Ovary (tissue), 10 donors: ENCODE measurements at places on chromosomes 7 and 10. TPM values are rescaled to one million over a fixed set of nuclear protein-coding genes. Genes with fewer than 3 reads are reported as not detected.

Gene ZNF727
- polyA plus RNA-seq, result 1.1 TPM

- peak; percentile 20 for DNase-seq
- no peaks in the 10 kb centered on the region for H3K4me1 ChIP-seq
- H3K27me3 ChIP-seq, result no peaks in the 10 kb centered on the region
- no peaks in the 10 kb centered on the region for H3K36me3 ChIP-seq
Measured at GRCh38 chr7:27520815-27521790, 141.6 kb downstream of the HIBADH start.

DNA sequence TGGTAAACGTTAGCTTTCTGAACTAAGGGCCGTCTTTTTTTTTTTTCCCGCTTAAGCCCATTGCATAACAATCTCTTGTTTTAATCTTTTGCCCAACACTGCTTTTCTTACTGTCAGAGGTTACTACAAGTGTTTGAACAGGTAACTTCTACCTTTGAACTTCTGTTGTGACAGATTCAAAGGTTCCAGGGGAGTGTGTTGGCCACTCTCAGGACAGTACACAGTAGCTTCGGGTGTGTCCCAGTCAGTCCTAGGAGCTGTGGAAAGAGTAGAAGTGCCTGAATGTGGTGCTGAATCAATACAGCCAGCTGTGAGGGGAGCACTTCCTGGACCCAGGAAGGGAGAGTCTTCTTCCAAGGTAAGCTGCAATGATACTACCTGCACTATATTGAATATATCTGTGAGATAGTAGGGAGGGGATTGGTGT is at the start of gene ACSL5:
Gene ACSL5, plus strand, starts transcription at position 205 of the 427 bp plus-strand sequence. CDS start 20,831 bp downstream, outside the sequence.
- H3K27ac ChIP-seq, result no peak within 1 kb of the TSS
- no peaks in the 10 kb centered on the region for H3K36me3 ChIP-seq
- H3K27me3 ChIP-seq, result no peaks in the 10 kb centered on the region
- H3K4me1 ChIP-seq, result peaks cover 11% of the 10 kb centered on the region

GRCh38 chr10:111986079-111986478 is 197.5 kb downstream of the GPAM start:
- no peaks in the 10 kb centered on the region for H3K4me1 ChIP-seq
- H3K27ac ChIP-seq, result no peak overlapping the region
- no peaks in the 10 kb centered on the region for H3K27me3 ChIP-seq
- no peak overlapping the region for H3K4me3 ChIP-seq

DNA sequence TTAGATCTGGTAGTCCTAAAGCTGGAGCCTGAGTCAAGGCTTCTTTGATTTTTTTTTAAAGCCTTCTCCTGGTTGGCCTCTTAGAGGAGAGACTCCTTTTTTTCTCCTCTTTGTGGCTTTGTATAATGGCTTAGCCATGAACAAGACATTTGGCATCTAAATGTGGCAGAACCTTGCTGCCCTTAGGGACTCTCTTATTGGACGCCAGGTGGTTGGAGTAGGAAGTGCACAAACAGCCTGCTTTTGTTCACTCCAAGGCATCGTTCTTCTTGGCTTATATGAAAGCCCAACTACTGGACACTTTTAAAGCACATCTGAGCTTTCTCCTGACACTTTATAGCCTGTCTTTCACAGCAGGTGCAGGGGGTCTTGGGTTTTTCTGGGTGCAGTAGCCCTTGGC is 25.0 kb downstream of the ZPBP start:
- no peaks in the 10 kb centered on the region for H3K36me3 ChIP-seq
- H3K27me3 ChIP-seq, result no peaks in the 10 kb centered on the region
- H3K27ac ChIP-seq, result peak overlapping the region; percentile 71
- no peak for DNase-seq
- H3K4me3 ChIP-seq, result no peak overlapping the region

Gene MALRD1
- polyA plus RNA-seq, result 1.5 TPM

DNA sequence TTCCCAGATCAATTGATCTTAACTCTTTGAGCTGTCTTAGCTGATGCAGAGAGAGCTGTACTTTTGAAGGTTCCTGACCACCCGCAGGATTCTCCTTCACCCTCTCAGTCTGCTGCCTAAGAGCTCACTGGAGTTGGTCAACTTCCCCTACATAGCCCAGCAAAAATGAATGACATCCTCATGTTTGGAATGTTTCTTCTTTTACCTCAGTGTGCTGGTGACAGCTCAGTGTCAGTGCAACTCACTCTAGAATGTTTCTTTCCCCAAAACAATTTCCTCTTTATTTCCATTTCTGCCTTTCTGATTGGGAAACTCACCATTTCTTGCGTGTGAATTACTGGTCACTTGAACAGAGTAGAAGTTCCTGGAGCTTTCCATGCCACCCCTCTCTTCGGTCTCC is 48.7 kb downstream of the LSMEM1 start:
- H3K36me3 ChIP-seq, result no peaks in the 10 kb centered on the region
- no peak overlapping the region for H3K27ac ChIP-seq
- H3K4me3 ChIP-seq, result no peak overlapping the region
- no peaks in the 10 kb centered on the region for H3K4me1 ChIP-seq
- no peaks in the 10 kb centered on the region for H3K27me3 ChIP-seq
- no peak for DNase-seq

GRCh38 chr10:103231047-103231551 is 14.6 kb upstream of the RPEL1 start:
- H3K27ac ChIP-seq, result no peak overlapping the region
- no peaks in the 10 kb centered on the region for H3K4me1 ChIP-seq
- no peaks in the 10 kb centered on the region for H3K27me3 ChIP-seq
- no peak for DNase-seq

DNA sequence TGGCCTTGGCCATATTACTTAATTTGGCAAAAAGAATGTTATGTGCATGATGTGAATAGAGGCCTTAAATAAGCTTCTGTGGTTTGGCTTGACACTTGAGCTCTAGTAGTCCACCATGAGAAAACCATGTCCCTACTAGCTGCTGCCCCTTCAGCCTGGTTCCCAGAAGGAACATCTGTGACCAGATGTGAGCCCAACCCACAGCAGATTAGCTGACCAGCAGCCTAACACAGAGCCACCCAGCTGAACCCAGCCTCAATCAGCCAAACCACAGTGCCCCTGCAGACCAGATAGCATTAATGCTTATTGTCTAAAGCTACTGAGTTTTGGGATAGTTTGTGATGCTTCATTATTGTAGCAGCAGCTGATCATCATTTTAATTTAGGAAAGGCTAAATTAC is 16.6 kb downstream of the JAZF1 start:
- H3K4me1 ChIP-seq, result peaks cover 12% of the 10 kb centered on the region
- no peak for DNase-seq
- no peaks in the 10 kb centered on the region for H3K27me3 ChIP-seq

Gene CRTAC1
- 3.2 TPM for polyA plus RNA-seq

Gene TLX1
- polyA plus RNA-seq, result not detected

- no peak overlapping the region for H3K4me3 ChIP-seq
- no peaks in the 10 kb centered on the region for H3K27me3 ChIP-seq
- DNase-seq, result no peak
- H3K27ac ChIP-seq, result no peak overlapping the region
- H3K36me3 ChIP-seq, result no peaks in the 10 kb centered on the region
- no peaks in the 10 kb centered on the region for H3K4me1 ChIP-seq
Measured at GRCh38 chr7:102140952-102141370, 145.7 kb upstream of the SH2B2 start.

Gene KCND2
- 3.2 TPM for polyA plus RNA-seq

Gene AKR1C1
- polyA plus RNA-seq, result 20.6 TPM

GRCh38 chr10:19816411-19817230 is at the start of gene PLXDC2:
Gene PLXDC2 (plus strand): TSS chr10:19816432.
- H3K4me3 ChIP-seq, result peak within 1 kb of the TSS; percentile 53
- H3K27me3 ChIP-seq, result no peaks in the 10 kb centered on the region
- H3K27ac ChIP-seq, result peak within 1 kb of the TSS; percentile 81
- peak; percentile 47 for DNase-seq

DNA sequence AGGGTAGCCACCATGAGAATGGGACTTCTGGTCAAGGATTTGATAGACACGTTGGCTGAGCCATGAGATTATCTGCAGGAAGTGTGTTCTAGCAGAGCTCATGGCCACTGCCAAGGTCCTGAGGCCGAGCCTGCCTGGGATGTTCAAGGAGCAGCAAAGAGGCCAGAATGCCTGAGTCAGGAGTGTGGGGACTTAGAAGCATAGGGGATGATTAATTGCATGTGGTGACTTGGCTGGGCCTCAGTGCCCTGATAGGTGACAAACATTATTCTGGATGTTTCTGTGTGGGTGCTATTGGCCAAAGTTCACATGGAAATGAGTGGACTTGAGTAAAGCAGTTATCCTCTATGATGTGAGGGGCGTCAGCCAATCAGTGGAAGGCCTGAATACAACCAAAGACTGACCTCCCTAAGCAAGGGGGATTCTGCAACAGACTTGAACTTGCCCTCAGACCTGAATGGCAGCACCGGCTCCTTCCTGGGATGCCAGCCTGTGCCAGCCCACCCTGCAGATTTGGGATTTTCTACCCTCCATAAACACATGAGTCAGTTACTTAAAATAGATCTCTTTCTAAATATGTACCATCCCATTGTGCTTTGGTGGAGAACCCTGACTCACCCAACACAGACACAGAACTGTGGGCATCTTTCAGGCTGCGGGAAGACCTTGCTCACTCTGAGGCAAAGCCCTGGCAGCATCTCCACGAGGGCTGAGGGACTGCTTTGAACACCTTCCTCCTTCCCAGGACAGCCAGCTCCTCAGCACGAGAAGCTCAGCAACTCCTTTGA is 363.9 kb upstream of the MGMT start:
- no peaks in the 10 kb centered on the region for H3K27me3 ChIP-seq
- no peaks in the 10 kb centered on the region for H3K36me3 ChIP-seq
- no peak overlapping the region for H3K27ac ChIP-seq
- H3K4me1 ChIP-seq, result peaks cover 2% of the 10 kb centered on the region

DNA sequence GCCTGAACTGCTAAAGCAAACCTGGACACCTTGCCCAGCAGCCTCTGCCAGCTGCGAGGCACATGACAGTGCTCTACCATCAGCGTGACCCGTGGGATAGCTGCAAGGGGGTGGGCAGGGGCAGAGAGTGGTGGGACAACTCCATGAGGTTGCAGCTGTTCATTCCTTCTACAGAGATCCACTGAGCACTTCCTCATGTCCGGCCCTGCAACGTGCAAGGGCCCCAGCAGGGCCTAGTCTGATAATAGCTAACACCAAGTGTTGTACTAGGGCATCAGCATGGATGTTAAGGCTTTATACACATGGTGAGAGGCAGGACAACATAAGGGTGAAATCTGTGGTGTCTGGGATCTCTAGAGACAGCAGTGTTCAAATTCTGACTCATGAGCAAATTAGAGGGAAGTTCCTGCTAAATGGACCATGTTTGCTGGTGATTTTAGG is 14.3 kb downstream of the NOD1 start:
- peaks cover 18% of the 10 kb centered on the region for H3K4me1 ChIP-seq
- DNase-seq, result no peak
- H3K27me3 ChIP-seq, result no peaks in the 10 kb centered on the region
- H3K4me3 ChIP-seq, result no peak overlapping the region
- H3K27ac ChIP-seq, result peak overlapping the region; percentile 67

Gene SIRT1
- 26.0 TPM for polyA plus RNA-seq

- H3K27ac ChIP-seq, result no peak overlapping the region
- no peaks in the 10 kb centered on the region for H3K36me3 ChIP-seq
- no peak overlapping the region for H3K4me3 ChIP-seq
- peaks cover 7% of the 10 kb centered on the region for H3K4me1 ChIP-seq
Measured at GRCh38 chr7:42831006-42831717, 80.7 kb downstream of the C7orf25 start.

DNA sequence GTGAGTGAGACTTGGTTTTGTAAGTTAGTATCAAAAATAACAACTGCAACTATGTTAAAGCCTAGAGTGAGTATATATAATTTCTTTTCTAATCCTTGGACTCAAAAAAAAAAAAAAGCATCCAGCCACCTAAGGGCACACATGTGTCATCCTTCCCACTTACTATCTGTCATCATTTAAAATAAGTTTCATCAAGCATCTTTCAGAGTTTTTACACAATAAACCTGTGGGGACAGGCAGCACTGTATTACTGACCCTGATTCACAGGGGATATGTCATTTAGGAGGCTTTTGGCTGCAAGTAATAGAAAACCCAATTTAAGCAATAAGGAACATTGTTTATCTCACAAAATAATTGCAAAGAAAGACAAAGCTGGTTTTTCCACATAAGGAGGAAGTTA is 32.3 kb upstream of the OSBPL3 start:
- no peaks in the 10 kb centered on the region for H3K4me1 ChIP-seq
- DNase-seq, result no peak
- H3K4me3 ChIP-seq, result no peak overlapping the region
